ENCODE measurements at places on chromosomes 7 and 10. TPM values are rescaled to one million over a fixed set of nuclear protein-coding genes. Genes with fewer than 3 reads are reported as not detected.

DNA sequence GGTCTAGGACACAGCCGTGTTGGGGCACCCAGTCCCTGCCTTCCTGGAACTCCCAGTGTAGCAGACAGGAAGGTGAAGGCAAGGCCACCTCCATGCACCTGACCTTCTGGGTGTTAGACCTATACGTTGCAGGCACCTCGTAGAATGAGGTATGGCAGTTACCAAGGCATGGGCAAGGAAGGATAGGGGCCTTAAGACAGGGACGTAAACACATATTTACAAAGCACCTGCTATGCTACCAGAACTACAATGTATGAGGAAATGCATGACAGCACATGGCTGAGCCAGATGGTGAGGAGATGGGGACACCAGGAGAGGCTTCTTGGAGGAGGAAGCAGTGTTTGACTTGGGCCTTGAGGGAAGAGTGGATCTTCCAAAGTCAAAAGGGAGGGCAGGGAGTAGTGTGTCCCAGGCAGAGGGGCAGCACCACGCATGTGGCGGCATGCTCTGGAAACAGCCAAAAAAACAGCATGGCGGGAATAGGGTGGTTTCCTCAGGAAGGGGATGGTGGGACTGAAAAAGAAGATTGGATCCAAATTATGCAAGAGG is 231.2 kb downstream of the FANK1 start:
- no peak for DNase-seq

DNA sequence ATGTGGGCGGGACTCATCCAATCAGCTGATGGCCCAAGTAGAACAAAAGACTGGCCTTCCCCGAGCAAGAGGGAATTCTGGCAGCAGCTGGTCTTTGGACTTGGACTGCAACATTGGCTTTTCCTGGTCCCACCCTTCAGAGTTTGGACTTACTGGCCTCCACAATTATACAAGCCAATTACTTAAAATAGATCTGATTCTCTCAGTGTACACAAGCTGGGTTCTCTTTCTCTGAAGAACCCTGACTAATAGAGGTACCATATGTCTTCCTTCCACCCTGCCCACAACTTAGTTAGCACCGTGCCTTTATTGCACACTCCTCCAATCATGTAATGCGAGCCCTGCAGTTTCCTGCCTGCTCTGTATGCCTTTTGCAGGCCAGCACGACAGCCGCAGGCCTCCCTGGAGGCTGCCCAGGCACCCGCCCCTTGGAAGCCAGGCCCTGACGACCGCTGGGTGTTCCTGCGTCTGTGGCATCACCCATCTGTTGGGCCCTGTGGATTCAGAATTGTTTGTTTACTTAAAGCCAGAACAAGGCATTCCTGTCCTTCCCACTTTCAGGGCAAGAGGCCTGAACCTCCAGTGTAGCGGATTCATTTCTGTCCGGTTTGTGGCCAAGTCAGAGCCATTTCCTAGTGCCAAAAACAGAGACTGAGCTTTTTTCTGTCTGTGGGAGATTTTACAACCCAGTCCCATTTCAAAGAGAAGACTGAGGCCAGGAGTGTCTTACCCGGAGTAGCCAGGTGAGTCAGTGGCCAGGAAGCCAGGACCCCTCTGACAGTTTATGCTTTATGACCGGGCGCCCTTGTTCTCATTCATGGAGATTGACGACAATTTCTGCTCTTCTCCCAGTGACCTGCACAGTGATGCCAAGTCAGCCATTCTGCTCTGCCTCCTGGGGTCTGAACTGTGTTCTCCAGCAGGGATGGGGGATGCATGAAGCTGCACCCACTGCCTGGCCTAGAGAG is 968 bp upstream of the INMT start:
- peak; percentile 90 for DNase-seq

GRCh38 chr7:131218727-131219128 is 108.9 kb upstream of the MKLN1 start:
- no peak for DNase-seq

GRCh38 chr10:76738991-76739390 is 898.6 kb downstream of the KCNMA1 start:
- DNase-seq: no peak

DNA sequence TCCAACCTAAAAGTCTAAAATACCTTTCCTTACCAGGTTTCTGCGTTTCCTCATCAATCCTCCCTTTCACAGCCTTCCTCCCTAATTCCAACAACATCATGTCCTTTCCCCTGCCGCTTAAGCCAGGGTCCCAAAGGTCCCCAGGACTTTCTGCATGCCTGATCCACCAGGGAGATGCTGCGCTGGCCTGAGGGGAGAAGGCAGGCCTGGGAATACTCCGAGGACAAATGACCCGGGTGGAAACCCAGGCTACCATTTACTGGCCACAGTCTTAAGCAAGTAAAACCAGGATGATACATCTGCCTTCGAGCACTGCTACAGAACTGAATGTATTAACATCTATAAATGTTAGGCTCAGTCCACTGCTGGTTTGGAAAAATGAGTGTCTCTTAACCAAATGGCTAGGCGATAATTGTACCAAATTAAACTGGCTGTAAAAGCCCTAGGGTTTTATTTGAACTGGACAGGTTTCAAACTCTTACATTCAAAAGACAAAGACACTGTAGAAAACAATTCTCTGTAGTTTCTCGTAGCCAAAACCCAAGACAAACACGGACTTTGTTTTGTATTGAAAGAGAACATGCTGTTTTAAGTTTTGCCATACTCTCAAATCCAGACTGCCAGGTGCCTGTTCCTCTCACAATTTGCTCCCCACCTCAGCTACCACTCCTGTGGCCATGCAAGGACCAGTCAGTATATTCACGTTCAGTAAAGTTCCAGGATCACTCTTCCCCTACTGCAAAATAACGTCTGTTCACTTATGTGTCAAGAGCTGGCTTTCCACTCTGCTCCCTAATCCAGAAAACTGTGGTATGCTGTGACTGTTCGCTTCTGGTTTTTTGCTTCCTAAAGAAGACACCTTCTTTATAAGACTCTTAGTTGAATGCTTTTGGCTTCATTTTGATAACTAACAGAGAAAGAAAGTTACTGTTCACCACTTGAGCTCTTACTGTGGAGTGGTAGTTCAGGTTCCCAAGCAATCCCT is 145.7 kb downstream of the RNF216 start:
- DNase-seq: no peak

DNA sequence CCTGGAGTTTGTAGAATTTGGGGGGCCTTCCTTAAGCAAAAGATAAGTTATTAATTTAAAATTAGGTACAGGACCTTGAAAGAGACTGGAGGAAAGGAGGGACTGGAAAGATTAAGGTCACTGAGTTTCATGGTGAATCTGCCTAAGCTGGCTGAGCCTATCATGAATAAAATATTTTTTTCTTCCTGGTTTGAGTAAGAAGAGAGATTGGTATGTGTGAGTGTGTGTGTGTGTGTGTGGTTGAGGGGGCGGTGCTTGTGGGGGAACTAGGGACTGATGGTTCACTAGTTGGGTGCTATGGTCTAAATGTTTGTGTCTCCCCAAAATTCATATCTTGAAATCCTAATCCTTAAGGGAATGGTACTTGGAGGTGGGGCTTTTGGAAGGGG is 142.5 kb upstream of the PRKCQ start:
- no peak for DNase-seq

GRCh38 chr10:104339469-104340110 is 1.3 kb upstream of the ITPRIP start:
- no peak for DNase-seq

DNA sequence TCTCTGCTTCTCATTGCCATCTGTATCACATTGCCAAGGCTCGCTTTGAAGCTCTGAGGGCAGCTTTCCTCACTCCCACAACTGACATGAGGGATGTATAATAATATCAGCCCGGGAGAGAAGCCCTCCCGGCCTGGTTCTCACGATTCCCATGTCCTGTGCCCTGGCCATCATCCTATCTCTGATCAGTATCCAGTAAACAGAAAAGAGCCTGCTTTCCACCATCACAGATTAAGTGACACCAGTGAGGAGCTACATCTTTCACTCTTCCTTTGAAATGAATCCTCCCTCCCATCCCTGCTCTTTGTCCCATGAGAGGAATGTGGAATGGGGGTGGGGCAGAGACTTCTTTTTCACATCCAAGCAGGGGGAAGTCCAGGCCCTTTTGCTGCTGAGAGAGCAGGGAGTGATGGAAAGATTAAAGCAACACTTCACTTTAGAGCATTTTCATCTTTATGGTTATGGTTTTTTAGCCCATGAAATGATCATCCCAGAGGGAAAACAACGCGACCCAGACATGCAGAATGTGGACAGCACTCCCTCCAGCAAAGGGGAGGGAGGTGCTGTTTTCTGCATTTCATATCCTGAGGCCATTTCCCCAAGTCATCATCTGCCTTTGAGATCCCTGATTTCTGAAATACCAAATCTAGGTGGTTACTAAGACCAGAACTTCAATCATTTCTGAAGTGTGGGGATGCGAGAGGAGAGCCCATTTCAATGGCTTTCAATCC is 84.6 kb upstream of the LYZL1 start:
- DNase-seq: no peak

- no peak for DNase-seq
These were observed 150.1 kb downstream of the PLPP4 start for GRCh38 chr10:120607016-120607709.

- DNase-seq: no peak
These were observed 152.1 kb downstream of the HIBADH start for GRCh38 chr7:27510541-27510940.

- no peak for DNase-seq
These were observed 84.3 kb downstream of the ELFN1 start for GRCh38 chr7:1754345-1754908.

GRCh38 chr10:77159538-77160110 is 478.0 kb downstream of the KCNMA1 start:
- DNase-seq: no peak

The MYO3A gene
- polyA plus RNA-seq: 0.03 TPM

The SNCG gene
- polyA plus RNA-seq: 11.0 TPM

The ADIRF gene
- 34.9 TPM for polyA plus RNA-seq

The CALML3 gene
- polyA plus RNA-seq: not detected

The UTF1 gene
- polyA plus RNA-seq: not detected

Measured in psoas muscle (tissue), 8 donors.